ENCODE measurements at places on chromosomes 4 and X.
A peak's percentile ranks its signal among the peaks of the same experiment; 100 is the strongest.

DNA sequence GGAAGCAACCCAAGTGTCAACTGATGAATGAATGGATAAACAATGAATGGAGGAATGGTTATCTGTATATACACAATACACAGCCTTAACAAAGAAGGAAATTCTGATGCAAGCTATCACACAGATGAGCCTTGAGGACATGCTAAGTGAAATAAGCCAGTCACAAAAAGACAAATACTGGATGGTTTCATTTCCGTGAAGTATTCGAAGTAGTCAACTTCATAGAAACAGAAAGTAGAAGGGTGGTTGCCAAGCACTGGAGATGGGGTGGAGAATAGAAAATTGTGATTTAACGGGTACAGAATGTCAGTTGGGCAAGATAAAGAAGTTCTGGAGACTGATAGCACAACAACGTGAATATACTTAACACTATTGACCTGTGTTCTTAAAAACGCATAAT is 28.2 kb downstream of the CENPU start:
- DNase-seq = no peak

DNA sequence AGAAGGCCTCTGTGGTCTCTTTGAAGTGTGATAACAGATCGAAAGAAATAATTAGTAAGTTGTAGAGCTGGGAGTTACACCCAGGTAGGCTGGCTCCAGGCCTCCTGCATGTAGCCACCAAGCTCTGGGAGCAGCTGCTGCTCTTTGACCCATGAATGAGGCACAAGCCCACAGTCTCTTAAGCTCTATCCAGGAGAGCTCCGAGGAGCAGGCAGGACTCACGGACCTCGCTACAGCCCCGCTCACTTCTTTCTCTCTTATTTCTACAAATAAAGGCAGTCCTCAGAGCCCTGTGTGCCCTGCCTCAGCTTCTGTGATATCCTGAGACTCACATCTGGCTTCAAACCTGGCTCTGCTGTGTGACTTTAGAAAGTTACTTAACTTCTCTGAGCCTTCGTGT is 86.9 kb downstream of the EVC start:
- no peak for DNase-seq

GRCh38 chrX:129719931-129720530 is 18.7 kb upstream of the XPNPEP2 start:
- DNase-seq = no peak

- DNase-seq = no peak
These were observed 59.2 kb upstream of the ZC4H2 start for GRCh38 chrX:65035446-65035770.

GRCh38 chrX:15384304-15384703 is at the start of gene VEGFD:
Gene VEGFD (minus strand): TSS chrX:15384413. CDS start chrX:15383946, 467 bp downstream.
- no peak for DNase-seq

DNA sequence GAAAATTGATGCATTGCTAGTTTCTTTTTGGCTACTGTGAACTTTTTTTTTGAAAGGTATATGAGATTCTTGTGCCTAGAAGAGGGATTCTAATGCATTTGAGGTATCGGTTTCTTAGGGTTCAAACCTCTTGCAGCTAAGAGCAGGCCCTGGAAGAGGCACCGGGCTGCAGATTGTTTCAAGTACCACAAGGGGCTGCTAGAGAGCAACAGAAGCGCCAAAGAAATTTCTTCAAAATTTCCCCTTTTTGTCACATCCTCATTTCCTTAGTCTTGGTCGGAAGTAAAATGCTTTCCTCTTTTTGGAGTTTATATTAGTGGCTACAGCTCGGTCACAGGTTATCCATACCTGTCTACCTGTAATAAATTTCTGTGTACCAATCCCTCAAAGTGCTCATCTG is 89.8 kb downstream of the PDGFRA start:
- DNase-seq = no peak

DNA sequence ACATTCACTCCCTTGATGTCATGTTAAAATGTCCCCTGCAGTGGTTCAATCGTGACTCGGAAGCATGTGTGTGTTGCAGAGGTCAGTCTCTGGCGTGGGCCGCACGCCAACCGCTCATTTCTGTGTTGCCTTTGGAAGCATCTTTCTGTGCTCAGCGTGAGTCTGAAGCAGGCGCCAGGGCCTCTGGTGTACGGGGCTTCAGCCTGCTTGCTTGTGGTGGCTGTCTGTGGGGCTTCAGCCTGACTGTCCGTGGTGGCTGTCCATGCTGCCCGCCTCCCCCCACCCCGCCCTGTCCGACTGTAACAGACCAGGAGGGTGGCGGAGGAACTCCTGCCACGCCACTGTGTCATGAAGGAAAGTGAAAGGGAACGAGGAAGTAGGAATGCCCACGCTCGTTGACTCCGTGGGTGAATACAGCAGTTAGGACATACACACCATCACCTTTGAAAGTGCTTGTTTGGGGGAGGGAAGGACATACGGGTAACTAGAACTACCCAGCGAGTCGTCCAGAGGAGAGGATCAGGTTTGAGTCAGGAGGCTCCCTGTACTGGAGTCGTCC is 14.7 kb upstream of the CLCN4 start:
- DNase-seq = no peak

DNA sequence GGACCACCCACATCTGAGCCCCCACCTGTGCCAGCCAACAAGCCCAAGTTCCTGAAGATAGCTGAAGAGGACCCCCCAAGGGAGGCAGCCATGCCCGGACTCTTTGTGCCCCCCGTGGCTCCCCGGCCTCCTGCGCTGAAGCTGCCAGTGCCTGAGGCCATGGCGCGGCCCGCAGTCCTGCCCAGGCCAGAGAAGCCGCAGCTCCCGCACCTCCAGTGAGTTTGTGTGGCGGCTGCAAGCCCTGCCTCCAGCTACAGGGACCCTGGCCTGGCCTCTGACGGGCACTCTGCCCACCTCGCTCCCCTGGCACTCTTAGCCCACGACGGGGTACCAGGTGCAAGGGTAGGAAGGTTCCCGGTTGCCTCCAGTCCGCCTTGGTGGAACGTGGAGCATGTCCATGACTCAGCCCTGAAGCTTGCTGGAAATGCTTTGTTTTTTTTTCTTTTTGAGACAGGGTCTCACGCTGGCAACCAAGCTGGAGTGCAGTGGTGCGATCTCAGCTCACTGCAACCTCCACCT is 13.7 kb upstream of the ADD1 start:
- no peak for DNase-seq

DNA sequence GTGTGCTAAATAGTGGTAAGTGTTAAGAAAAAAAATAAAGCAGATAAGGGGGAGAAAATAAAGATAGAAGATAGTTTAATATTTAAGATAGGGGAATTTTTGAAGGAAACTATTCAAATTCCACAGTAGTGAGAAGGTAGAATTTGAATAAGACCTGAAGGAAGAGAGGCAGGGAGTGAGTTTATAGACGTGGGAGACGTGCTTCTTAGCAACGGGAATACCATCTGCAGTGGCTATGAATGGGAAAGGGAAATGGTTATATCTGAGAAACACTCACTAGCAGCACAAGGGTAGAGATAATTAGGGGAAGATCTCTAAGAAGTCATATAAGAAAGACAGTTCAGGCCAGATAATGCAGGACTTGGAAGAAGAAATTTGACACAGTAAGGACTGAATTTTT is 854.5 kb upstream of the EPHA5 start:
- no peak for DNase-seq

DNA sequence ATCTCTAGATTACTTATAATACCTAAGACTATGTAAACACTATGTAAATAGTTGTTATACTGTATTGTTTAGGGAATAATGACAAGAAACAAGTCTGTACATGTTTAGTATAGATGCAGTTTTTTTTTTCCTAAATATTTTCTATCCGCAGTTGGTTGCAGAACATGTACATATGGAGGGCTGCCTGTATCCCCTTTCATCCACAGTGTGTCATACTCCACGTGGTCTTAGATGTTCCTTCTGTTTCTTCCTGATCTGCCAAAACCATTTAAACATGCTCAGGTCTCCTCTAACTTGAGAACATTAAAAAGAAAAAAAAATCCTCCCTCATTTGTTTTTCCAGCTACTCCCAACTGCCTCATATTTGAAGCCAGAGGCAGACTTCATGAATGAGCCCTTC is 14.0 kb downstream of the OCIAD1 start:
- no peak for DNase-seq

DNA sequence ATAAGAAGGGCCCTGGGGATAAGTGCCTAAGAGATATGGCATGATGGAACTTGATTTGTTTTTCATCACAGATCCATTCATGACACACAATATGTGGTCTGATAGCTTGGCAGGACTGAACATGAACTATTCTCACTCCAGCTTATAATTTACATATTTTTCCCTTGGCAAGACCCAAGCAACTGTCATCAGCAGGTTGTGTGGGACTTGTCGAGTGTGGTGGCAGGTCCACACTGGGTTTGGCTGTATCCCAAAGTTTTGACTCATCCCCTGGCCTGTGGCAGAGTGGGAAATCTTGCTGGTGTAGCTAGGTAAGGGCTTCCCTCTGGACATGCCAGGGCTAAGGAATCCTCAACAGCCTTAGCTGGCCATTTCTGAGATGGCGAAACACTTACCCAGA is 81.0 kb upstream of the STIM2 start:
- DNase-seq = no peak

DNA sequence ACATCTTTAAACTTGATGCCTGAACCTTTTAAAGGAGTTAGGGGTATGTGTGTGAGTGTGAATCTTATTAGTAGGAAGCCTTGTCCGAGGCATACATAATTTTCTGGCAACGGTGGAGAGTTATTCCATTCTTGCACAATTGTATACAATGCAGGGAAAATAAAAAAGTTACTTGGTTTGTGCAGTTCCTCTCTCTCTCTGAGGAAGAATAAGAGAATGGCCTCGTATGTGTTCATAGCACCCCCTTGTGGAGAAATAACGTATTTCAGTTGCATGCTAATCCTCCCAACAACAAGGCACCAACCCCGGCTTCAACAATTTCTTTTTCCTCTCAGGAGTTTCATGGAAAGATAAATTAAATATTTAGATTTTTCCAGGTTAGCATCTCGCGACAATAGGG is 33.7 kb upstream of the FGF13 start:
- peak; percentile 25 for DNase-seq

- no peak for DNase-seq
These were observed 31.2 kb downstream of the WDR1 start for GRCh38 chr4:10085386-10085785.

DNA sequence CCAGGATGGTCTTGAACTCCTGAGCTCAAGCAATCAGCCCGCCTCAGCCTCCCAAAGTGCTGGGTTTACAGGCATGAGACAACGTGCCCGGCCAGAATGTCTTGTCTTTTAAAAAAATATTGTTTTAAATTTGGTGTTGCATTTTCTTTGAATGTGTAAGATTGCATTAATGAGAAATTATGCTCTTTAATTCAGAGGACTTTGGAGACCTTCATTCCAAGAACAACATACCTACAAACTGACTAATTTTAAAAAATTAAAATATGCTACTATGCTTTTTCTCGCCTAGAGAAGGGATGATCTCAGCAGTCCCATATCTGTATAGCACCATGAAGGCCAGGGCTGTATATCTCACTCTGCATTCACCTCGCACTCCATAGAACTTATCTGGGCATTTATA is 204.3 kb upstream of the SLC7A11 start:
- DNase-seq = no peak

GRCh38 chr4:45920861-45921260 is 203.0 kb downstream of the GABRG1 start:
- DNase-seq = no peak

DNA sequence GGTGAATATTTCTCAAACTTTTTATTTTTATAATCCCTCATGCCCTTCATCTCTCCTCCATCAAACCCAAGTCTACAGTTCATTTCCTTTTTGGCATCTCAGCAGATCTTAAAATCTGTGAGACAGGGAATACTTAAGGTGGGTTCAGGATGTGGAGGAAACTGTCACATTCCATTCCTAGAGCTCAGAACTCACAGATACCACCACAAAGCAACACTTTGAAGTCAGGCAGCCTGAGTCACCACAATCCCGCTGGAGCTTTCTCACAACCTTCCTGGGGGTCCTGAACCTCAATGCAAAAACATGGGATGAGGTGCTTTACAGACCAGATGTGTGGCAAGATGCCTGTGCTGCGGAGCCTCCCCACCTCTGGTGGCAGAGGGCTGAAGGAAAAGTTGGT is 63.2 kb downstream of the HHIP start:
- DNase-seq = no peak

DNA sequence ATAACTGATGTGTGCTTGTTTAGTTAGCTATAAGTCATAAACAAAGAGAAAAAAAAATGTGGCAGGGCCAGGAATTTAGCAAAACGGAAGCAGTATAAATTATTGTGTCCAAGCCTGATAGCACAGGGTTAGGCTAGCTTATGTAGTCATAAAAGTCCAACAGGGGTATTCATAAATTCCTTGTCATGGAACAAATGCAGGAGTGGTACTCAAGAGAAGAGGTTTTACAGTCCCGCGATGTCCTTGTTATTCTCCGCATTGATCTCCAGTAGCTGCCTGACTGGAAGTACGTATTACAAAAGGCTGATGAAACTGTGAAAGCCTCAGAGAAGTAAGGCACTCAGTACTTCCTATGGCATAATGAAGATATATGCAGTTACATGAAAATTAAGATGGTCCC is 336.9 kb upstream of the TRAM1L1 start:
- DNase-seq = no peak

DNA sequence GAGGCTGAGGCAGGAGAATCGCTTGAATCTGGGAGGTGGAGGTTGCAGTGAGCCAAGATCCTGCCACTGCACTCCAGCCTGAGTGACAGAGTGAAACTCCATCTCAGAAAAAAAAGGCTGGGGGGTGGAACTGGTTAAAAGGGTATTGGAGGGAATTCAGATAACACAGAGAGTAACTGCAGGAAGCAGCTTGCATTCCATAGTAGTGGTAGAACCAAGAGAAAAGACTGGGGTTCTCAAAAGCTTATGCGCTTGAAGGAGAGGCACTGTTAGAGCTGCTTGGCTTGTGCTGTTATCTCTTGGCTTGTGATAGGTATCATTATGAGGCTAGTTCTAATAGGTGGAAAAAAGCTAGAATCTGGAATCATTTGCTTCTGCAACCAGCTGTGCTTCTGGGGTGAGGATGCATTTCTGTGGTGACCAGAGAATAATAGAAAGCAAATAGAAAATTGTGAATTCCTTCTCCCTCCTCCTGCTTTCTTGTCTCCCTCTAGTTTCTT is 91.2 kb upstream of the ELOVL6 start:
- no peak for DNase-seq

GRCh38 chrX:10050481-10050880 is 83.3 kb downstream of the CLDN34 start:
- DNase-seq = no peak

DNA sequence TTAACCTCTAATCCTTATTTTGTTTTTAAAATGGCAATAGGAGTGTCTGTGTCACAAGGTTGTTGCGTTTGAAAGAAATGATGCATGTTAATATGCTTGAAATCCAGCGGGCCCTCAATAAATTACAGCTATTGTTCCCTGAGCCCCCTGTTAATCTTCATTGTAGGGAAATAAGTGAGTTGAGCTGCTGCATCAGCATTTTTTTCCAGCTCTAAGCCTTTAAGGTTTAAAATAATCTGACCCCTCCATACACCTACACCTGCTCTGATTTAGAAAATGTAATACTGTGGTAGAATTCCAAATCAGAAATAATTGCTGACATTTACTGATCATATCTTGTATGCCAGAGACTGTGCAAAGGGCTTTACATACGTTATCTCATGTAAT is 2.6 kb upstream of the MSMO1 start:
- no peak for DNase-seq

- no peak for DNase-seq
These were observed 6.3 kb downstream of the FMR1 start for GRCh38 chrX:147917700-147918695.

GRCh38 chrX:7190157-7190556 is 42.2 kb upstream of the PUDP start:
- no peak for DNase-seq
